Glomerular endothelial cell (primary cell): ENCODE measurements at places on chromosomes 16 and 17. TPM values are rescaled to one million over a fixed set of nuclear protein-coding genes. Genes with fewer than 3 reads are reported as not detected.

Gene PRKCB
- not detected in 2 replicates for total RNA-seq

Gene CASKIN1
- total RNA-seq, result 0.10 and 0.18 TPM in 2 replicates

DNA sequence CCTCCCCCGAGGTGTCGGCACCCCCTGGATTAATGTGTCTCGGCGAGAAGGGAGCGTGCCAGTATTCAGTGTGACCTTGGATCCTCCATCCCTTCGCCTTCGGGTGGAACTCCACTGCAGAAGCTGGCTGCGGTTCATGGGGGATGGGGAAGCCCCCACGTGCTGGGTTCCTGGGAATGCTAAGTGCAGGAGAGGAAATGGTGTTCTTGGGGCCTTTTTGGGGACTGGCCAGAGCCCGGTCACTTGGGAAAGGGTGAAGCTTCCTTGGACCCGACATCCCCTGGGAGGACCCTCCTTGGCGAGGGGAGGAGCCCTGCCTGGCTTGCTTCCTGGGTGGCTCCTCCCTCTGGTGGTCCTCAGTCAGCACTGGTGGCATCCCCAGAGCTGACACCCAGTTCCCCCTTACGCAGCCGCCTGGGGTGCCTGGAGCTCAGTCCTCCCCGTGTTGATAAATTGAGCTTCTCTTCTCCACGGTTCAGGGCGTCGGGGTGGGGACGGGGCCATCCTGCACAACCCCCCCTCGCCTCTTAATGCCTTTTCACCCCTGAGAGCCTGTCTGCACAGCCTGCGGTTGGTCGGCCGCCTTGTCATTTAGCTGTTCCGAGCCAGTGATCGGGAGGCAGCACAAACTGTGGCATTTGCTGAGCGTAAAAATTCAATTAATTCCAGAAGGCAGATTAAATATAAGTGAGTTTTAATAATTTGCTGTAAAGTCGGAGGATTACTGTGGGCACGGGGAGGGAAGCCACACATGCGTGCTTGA is 30.7 kb upstream of the GSE1 start:
- no peak for DNase-seq

Gene KRTAP4-6
- total RNA-seq, result not detected in 2 replicates

GRCh38 chr17:42270170-42270535 is 6.0 kb downstream of the STAT5B start:
- DNase-seq, result no peak

Gene OR4D1
- not detected in 2 replicates for total RNA-seq

- no peak for DNase-seq
Observed at GRCh38 chr17:29005936-29006511, at the start of gene SEZ6. TSS of gene SEZ6 (minus strand) at chr17:29006033. CDS start at chr17:29005869, 164 bp downstream.

DNA sequence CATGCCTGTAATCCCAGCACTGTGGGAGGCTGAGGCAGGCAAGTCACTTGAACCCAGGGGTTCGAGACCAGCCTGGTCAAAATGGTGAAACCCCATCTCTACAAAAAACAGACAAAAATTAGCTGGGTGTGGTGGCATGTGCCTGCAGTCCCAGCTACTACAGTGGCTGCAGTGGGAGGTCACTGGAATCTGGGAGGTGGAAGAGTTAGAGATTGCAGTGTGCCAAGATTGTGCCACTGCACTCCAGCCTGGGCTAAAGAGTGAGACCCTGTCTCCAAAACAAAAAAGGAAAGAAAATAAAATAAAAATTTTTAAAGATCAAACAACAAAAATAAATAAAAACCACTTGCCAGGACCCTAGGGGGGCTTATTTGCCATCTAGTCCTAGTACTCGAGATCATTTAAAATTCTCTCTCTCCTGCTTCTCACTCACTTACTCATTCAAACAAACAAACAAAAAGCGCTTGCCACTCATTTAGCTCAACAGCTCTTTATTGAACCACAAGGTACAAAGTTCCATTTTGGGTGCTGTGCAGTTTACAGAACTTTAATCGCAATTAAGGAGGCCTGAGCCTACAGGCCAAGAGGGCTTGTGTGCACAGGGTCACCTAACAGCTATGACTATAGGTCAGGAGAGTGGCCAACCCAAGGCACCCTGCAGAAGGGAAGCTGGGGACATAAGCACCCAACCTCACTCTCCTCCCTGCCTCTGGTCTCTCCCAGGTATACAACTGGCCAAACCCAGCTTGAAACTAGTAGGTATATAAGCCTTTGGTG is 4.4 kb downstream of the CHD9NB start:
- no peak for DNase-seq
